ENCODE measurements at places on chromosomes 4 and X. TPM values are rescaled to one million over a fixed set of nuclear protein-coding genes. Genes with fewer than 3 reads are reported as not detected.

DNA sequence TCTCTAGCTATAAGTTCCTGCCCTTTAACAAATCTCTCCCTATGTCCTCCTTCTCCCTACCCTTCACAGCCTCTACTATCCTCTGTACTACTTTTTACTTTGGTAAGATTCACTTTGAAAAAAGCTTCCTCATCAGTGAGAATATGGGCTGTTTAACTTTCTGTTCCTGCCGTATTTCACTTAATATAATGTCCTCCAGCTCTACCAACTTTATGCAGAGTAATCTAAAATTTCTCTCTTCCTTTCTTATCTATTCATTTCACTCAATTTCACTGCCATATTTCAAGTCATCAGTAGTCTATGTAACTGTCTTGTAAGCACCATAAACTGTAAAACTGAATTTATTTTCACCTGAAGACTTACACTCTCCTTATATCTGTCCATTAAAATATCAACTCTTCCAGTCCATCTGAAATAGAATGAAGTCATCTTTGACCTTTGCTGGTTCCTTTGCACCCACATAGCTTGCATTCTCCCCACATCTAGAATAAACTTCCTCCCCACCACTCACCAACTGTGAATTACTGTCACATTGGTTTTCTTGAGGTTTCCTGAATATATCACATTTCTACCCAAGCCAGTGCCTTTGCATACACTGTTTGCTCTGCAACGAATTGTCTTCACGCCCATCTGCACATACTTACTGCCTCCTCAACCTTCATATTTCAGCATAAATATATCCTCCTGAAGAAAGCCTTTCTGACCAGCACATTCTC is 54.6 kb downstream of the ARAP2 start:
- no peak for DNase-seq

DNA sequence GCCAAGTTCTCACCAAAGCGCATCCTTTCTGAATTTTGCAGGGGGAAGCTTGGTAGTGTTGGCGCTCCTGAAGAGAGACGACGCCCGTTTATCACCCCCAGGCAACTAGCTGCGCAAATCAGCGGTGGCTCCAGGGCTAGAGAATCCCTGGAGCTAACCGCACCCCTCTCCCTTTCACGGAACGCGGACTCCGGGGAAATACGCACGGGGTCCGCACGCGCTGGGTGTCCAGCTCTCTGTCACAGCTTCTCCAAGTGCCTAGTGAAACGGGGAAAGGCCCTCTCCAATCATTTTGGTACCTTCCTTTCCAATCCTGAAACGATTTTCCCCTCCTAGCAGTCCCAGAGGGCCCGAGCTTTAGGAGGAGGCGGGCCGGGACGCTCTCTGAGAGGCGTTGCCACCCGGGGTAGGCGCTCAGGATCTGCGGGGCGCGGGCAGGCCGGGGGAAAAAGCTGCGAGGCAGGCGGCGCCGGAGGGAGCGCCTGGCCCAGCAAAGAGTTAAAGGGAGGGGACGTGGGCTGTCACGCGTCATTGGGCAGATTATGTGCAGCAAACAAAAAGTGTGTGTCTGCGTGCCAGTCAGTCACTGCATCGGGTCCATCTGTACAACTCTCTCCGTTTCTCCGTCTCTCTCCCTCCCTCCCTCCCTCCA is at the start of gene PRDM8:
PRDM8 (plus strand) TSS at position 582 of the 652 bp plus-strand sequence. CDS start 2,578 bp downstream, outside the sequence.
- no peak for DNase-seq

DNA sequence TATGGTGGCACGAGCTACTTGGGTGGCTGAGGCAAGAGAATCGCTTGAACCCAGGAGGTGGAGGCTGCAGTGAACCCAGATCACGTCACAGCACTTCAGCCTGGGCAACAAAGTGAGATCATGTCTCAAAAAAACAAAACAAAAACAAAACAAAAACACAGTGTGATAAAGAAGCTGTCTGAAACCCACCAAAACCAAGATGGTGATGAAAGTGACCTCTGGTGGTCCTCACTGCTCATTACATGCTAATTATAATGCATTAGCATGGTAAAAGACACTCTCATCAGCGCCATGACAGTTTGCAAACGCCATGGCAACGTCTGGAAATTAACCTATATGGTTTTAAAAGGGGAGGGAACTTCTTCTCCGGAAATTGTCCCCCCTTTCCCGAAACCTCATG is 29.4 kb upstream of the OPHN1 start:
- DNase-seq, result no peak

DNA sequence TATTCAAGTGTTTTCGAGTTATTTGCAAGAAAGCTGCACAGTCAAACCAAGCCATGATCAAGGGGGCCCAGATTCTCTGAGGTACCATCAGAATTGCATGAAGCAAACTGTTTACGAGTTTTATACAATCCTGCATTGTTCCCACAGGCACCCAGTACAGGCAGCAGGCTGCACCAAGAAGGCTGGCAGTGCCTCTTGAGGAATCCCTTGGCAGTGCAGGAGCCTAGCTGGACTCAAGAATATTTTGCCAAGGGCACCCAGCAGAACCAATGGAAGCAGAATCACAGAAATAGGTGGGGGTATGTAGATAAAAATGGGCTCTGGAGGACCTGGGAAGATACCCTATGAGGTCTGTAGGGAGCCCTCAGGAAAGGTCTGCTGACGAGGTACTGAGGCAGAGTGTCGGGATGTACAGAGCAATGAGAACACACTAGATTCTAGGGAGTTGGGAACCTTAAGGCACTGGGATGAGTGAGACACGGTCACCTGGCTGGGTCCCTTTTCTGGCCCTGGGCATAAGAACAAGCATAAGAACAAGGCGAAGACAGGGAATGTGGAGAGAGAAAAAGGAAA is 2.5 kb upstream of the PLP1 start:
- no peak for DNase-seq

- no peak for DNase-seq
Observed at GRCh38 chrX:24204331-24204730, 54.8 kb downstream of the ZFX start.

GRCh38 chrX:19085666-19086065 is 36.6 kb downstream of the ADGRG2 start:
- no peak for DNase-seq

DNA sequence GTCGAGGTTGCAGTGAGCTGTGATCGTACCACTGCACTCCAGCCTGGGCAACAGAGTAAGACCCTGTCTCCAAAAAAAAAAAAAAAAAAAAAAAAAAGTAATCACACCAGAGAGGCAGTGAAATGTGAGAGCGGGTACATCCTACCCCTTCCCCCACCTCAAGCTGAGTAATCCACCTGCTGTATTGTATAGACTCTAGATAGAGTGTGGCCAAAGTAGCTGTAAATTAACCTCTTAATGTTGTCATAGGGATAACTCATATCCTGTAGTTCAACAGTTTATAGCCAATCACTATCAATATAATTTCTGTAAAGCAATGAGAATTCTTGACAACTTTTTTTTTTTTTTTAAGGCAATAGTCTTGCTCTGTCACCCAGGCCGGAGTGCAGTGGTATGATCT is 30.8 kb downstream of the TNIP2 start:
- DNase-seq, result no peak

- no peak for DNase-seq
Observed at GRCh38 chr4:186570193-186570996, 15.0 kb upstream of the MTNR1A start.

- DNase-seq, result no peak
Observed at GRCh38 chr4:155966731-155967395, 13.2 kb upstream of the CTSO start.

- DNase-seq, result no peak
Observed at GRCh38 chrX:118675326-118675965, 52.0 kb upstream of the IL13RA1 start.

DNA sequence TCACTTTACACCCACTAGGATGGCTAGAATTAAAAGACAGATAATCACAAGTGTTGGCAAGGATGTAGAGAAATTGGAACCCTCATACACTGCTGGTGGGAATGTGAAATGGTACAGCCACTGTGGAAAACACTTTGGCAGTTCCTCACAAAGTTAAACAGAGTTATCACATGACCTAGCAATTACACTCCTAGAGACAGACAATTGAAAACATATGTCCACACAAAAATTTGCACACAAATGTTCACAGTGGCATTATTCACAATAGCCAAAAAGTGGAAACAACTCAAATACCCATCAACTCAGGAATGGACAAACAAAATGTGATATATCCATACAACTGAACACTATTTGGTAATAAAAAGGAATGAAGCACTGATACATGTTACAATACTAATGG is 5.7 kb downstream of the ZNF280C start:
- no peak for DNase-seq

DNA sequence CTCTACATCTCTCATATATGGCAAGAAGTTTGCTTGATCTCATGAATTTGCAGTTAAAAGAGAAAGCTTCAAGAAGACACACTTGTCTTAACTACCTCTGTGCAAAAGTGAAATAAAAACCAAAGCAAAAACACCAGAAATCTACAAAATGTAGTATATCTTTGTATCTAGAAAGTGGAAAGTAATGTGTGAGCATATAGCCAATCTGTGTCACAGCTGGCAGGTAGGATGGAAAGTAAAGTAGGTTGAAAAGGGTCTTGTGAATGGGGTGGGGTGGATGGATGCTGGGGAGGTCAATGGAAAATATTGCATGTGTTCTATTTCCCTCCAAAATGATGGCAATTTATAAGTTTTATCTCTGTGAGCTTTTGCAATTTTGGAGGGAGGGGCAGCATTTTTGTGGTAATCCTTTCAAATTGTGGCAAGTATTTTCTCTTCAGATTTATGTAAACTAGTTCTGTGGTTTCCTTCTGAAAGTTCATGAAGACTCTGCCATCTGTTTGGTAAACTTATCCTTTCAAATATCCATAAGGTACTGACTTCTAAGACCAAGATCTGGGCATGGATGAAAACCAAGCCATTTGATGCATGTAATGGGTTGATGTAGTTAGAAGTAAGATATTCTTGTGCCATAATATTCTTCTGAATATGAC is 215.9 kb upstream of the GIMD1 start:
- DNase-seq, result no peak

The MAGEA4 gene
- not detected for total RNA-seq

The TMPRSS11A gene
- not detected for total RNA-seq

The EXOC1L gene
- total RNA-seq, result not detected

The NPY1R gene
- not detected for total RNA-seq
